ENCODE measurements at places on chromosomes 3 and 15.
A peak's percentile ranks its signal among the peaks of the same experiment; 100 is the strongest.

DNA sequence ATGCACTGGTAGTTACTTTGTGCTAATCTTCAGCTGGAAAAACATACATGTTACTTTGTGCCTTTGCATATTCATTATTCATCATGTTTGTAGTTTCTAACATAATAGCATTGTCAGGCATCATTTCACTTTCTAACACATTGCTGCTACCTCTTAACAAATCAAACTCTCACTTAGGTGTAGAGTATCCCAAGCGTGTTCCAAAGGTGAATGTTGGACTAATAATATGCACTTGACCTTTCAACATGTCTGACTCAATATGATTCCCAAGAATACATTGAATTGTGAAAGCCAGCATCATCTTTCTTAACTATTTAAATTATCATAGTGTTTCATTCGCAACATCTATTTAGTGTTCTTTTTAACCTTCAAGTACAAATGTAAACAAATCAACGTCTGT, 211.6 kb downstream of the BBX start:
- DNase-seq = no peak

DNA sequence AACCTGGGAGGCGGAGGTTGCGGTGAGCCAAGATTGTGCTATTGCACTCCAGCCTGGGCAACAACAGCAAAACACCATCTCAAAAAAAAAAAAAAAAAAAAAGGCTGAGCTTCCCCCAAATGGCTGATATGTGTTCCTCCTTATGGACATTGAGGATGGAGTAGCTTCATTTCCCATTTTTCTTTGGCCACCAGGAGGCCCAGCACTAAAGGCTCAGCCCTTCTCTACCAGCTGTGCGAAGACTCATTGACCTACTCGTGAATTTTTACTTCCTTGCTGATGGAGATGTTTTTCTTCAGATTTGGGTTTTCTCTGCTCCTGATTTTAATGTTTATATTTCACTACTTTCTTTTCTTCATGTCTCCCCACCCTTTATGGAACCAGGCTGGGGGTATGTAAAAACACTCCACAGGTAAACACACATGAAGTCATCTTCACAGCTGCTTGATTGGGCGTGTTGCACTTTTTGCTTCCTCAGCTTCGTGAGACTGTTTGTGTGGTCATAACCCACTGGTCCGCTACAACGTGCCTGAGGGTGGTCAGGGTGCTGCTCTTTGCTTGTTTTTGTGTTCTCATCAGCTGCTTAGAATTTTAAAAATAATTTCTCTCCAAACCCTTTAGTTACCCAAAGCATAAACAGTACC, 13.5 kb downstream of the SEMA4B start:
- DNase-seq = peak; percentile 52

- DNase-seq = no peak
Observed at GRCh38 chr3:142946861-142947260, 16.6 kb downstream of the PAQR9 start.

DNA sequence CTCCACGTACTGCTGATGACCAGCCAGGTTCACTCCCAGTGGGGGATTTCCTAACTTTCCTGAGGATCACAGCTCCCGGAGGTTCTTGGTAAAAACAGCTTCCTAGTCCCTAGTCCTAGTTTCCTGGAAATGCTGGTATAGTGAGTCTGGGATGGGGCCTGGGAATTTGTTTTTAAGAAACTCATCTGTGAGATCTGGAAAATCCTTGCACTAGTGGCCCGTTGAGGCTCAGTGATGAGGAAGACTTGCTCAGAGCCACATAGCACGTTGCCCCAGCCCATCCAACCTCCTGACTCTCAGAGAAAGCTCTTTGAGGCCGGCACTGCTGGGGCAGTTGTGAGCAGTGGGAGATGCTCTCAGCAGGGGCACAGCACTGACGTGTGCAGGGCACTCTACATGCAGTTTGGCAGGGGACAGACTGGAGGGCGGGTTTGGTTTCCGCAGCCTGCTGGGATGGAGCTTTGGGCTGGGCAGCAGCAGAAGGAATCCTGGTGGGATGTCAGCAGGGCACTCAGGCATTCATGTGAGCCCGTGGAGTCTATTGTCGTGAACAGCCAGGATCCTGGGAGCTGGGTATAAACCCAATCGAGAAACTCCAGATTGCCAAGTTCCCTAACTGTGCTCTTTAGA, 31.6 kb downstream of the SAXO2 start:
- DNase-seq = no peak

DNA sequence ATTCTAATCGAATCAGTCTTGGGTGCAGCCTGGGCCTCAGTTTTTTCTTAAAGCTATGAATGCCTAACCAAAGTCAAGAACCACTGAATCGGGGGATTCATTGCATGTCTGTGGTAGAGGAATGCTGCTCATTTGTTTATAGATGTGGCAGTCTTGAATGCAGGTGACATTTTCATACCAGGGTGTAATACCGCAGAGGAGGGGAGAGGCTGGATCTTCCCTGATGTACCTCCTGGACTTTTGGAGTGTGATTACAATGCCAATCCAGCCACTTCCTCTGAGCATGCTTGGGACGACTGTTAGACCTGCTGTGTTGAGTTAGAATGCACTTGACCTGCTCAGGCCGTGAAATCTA, 42.7 kb downstream of the GOLGA6A start:
- DNase-seq = no peak

DNA sequence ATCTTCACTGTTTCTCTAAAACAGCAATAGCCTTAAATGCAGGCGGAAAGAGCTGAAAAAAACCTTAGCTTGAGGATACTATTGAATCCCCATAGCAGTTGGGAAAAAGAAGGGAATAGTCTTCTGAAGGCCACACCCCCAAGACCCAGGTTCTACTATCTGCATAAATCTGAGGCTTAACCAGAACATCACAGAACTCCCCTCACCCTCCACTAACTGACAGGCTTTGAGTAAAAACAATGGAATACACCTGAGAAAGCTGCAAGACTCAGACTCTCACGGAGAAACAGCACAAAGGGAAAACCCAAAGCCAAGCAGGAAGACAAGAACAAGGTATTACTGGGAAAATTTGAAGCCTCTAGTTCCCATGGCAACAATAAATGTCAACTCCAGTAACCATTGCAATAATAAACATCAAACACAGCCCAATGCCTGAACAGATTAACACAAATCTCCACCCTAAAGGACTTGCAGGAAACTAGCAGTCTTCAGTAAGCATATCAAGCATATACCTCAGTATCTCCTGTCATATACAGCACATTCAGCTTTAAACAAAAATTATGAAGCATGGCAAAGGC, 56.4 kb downstream of the TMCC1 start:
- no peak for DNase-seq

DNA sequence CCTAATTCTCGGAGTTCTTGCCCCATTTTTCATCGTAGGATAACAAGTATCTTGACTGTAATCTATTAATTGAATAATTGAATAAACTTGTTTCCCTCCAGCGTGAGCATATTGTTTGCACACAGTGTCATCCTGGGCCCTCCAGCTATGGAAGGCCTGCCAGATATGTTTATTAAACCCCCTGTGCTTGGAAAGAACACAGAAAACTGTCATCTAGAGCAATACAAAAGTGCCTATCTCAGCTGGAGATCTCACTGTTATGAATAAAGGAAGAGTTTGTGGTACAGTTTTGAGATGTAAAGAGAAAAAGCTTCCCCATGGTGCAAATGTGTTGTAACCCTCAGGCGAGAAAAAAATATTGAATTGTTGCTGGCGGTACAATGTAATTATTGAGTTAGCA, 405.9 kb downstream of the SOX2 start:
- no peak for DNase-seq

- no peak for DNase-seq
Observed at GRCh38 chr15:77226652-77227051, 155.7 kb upstream of the TSPAN3 start.

DNA sequence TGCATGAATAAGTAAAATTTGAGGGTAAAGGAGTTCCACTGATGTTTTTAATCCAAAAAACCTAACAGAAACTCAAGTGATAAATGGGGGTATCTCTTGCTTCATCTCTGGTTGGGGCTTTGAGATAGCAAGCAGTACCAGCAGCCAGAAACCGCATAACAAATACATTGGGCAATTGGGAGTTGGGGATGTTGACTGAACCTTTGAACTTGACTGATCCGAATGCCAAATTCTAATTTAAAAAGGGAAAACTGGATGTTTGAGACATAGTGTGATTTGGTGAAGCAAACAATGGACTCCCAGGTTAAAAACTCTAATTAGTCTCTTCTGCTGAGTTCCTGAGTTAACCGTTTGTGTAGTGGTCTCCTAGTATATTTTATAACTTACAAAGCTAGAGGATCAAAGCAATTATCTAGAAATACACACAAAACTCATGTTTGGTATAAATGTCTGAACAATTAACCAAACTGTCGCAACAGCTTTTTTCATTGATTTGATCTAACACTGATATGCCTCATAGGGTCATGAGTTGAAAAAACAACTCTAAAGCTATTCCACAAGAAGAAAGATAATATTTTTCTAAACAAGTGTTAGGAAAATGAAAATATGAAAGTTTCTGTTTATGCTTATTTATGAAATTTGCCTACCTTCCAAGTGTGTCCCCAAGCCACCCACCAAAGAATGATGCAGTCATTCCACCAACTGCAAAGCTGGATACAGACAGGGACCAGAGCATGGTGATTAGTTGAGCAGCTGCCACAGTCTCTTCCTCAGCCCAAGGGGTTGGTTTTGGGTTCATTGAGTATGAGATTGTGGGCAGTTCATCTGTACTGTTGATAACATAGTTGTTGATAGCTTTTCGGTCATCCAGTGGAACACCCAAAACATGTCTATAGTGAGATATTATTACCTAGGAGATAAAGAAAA, 12.4 kb downstream of the SLC2A2 start:
- no peak for DNase-seq

- DNase-seq = peak; percentile 14
Observed at GRCh38 chr3:171187706-171188290, 161.3 kb upstream of the SLC2A2 start.

GRCh38 chr15:42240823-42241222, 32.2 kb upstream of the GANC start:
- no peak for DNase-seq

DNA sequence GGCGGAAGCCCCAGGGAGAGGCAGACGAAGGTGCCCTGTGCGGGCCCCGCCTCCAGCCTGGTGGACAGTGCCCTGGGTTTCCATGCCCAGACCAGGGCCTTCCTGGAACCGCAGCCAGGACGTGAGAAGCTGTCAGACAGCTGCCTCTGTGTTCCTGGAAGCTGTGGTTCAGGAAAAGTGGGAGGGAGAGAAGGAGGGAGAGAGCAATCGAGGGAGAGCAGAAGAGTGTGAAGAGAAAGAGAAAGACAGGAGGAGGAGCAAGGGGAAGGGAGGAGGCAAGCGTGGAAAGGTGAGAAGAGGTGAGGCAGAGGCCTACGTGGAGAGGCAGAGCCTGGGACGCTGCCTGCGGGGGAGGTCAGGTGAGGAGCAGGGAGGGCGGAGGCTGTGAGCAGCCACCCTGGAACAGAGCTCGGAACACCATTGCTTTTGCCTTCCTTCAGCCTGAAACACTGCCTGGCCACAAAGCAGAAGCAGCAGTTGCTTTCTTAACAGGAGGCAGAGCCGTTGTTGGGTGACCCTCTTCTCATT, 18.6 kb downstream of the ZDHHC19 start:
- DNase-seq = no peak

DNA sequence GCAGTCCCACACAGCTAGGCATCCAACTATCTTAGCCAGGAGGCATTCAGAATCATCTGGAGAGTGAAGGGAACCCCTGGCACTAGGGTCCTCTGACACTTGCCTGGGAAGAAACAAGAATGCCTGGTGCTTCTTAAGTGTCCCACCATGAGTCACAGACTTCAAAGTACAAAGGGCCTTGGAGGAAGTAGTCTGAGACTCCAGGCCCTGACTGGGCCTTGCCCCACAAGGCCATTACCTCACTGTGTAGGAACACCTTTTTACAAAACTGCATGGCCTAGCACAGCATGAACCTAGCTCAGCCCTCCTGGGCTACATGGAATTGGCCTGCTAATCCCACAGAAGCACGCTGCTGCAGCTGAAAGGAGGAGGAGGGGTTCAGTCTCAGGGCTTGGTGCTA, 104.5 kb upstream of the SLCO2A1 start:
- no peak for DNase-seq

- no peak for DNase-seq
Observed at GRCh38 chr15:71811036-71811736, 832 bp downstream of the NR2E3 start.

GRCh38 chr15:23518104-23518503, 47.4 kb upstream of the MKRN3 start:
- no peak for DNase-seq

- DNase-seq = no peak
Observed at GRCh38 chr3:147002721-147003120, 397.6 kb upstream of the PLSCR5 start.

GRCh38 chr3:143060906-143061305, 58.7 kb upstream of the CHST2 start:
- DNase-seq = no peak

GRCh38 chr3:29382409-29382808, 101.5 kb downstream of the RBMS3 start:
- no peak for DNase-seq
